ENCODE measurements at places on chromosomes 3 and 15.

GRCh38 chr3:58633157-58633865, 33.3 kb downstream of the FAM3D start:
- no peak for DNase-seq

DNA sequence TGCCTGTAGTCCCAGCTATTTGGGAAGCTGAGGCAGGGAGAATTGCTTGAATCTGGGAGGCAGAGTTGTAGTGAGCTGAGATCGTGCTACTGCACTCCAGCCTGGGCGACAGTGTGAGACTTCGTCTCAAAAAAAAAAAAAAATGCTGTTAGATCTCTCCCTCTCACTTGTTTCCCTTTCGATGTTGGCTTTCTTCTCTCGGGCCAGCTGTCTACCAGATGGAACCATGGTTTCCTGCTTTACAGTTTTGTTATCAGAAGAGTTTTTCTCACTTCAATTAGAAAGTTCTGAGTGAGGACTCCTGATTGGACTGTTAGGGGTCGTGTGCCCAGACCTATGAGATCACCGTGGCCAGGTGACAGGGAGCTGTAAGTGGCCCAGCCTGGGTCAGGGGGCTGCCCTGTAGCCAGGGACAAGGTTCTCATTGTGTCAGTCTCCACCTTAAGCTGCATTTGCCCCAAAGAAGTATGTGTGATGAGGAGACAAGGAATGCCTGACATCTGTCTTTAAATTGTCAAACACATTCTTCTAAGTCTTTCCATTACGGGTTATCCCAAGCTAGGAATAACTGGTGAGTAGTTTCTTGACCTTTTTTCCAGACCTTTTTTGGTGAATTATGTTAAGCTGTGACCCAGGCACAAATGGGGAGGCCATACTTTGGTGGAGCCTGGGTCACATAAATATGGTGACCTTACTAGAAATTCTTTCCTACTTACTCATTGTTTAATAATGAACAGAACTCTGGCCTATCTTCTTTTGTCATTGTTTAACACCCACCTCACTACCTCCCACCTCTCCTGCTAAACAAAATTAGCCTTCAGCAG, 25.2 kb downstream of the SNAPC5 start:
- no peak for DNase-seq

- no peak for DNase-seq
Observed at GRCh38 chr15:65085207-65085753, 8.7 kb downstream of the KBTBD13 start.

GRCh38 chr15:100809151-100809550, 70.5 kb upstream of the ALDH1A3 start:
- no peak for DNase-seq

DNA sequence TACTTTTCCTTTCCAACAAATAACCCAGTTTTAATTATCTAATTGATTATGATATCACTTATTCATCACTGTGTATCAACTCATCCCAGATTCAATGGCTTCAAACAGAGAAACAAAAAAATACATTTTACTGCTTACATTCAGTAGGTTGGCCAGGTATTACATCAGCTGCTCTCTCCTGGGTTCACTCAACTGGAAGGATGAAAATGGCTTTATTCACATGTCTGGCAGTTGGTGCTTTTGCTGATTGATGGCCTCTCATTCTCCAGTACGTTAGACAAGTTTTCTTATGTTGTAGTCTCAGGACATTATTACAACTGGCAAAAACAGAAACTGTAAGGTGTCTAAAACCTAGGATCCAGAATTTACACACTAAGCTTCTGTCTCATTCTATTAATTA, 811.0 kb upstream of the ALCAM start:
- no peak for DNase-seq

DNA sequence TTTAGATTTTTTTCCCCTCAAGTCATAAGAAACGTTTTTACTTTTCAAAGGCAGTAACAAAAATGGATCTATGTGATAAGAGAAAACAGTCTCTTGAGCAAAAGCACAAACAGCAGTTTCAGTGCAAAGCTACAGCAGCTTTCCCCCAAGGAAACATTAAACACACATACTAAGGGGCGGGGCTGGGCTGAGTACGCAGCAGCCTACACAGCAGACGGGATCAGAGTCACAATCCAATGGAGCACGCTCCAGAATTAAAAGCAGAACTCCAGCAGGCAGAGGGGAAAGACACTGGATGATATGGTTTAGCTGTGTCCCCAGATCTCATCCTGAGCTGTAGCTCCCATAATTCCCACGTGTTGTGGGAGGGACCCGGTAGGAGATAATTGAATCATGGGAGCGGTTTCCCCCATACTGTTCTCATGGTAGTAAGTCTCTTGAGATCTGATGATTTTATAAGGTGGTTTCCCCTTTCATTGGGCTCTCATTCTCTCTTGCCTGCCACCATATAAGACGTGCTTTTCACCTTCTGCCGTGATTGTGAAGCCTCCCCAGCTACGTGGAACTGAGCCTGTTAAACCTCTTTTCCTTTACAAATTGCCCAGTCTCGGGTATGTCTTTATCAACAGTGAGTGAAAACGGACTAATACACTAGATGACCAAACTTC, 116.2 kb upstream of the SLCO3A1 start:
- DNase-seq = no peak

GRCh38 chr3:50487181-50487580, 16.3 kb downstream of the CACNA2D2 start:
- no peak for DNase-seq

GRCh38 chr15:68204776-68205557, at the start of gene CALML4:
Gene CALML4 (minus strand): TSS chr15:68205332. CDS start chr15:68205247, 85 bp downstream.
- peak; percentile 69 for DNase-seq

- DNase-seq = no peak
Observed at GRCh38 chr15:101445562-101446517, 43.7 kb downstream of the PCSK6 start.
